ENCODE measurements at places on chromosomes 2 and 18.

DNA sequence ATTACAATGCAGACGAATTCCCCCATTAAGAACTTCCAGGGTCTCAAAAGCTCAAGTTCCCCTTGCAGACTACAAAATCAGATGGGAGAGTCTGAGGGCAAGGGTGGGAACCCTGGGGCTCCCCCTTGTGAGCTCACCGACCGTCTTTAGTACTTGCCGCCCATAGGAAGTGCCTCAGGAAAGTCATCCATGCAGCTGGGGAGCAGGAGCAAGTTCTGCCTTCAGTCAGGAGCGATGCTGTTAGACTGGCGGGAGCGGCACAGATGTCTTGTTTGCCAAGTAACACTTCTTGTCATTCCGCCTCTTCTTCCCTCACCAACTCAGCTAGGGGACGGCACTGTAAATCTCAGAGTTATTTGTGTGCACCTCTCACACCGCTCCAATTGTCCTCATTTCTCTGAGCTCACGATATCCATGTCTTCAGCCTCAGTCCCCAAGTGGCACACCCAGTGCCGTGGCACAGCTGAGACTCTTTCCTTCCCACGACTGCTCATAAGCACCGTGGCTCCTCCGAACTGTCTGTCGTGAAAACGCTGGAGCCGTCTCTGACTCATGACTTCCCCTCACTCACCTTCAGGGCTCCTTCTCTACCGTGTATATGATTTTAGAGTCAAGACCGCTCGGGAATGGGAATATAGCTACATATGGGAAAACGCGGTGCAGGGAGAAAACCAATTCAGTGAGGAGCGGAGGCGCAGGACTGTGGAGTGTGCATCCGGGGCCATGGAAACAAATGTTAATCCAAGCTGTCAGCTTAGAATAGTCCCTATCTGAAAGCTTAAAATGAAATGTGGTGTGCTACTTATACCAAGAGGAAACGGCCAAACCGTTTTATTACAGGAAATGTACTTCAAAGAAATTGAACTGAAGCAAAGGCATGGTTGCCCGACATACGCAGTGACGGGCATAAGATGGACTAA lies 34.0 kb downstream of the UXS1 start:
- no peak for DNase-seq

GRCh38 chr2:213284105-213285090 lies at the start of gene SPAG16:
TSS of gene SPAG16 (plus strand) at chr2:213284464.
- peak; percentile 97 for DNase-seq

- DNase-seq = no peak
These were observed 473.1 kb downstream of the PTH2R start for GRCh38 chr2:208879666-208880065.

DNA sequence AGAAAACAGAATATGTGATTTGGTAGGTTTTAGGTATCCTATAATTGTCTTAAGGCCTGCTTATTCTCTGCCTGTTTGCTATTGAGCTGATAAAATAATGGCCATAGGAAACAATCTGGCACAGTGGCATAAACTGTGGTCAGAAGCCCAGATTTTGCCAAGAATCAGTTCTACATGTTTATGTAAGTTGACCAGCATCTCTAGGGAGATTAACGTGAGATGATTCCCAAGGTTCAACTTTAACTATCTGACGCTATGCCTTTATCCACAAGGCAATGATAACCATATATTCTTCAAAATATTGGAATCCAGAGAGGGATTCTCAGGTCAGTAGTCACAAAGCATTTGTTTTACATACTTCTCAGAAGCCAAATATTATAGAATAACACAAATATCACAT lies 25.6 kb downstream of the AP1S3 start:
- DNase-seq = no peak

- no peak for DNase-seq
These were observed 153.7 kb upstream of the KCTD1 start for GRCh38 chr18:26702086-26702485.

- DNase-seq = no peak
These were observed 23.9 kb downstream of the RAB31 start for GRCh38 chr18:9732031-9732430.

DNA sequence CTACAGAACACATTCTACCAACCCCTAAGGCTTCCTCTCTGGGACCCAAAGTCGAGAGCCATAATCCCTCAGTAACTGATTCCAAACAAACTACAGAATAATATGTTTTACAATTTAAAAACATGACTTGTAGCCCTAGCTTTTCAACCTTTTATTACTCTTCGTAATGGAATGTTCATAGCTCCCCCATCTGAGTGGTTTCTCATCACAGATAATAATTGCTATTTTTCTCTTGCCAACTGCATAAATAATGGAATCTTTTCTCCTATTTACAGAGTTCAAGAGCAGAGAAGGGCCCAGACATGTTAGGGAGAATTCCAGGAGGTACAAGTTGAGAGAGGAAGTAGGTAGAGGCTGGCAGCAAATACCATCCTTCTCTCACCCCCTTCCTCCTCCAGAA lies 59.9 kb upstream of the CERS6 start:
- no peak for DNase-seq

DNA sequence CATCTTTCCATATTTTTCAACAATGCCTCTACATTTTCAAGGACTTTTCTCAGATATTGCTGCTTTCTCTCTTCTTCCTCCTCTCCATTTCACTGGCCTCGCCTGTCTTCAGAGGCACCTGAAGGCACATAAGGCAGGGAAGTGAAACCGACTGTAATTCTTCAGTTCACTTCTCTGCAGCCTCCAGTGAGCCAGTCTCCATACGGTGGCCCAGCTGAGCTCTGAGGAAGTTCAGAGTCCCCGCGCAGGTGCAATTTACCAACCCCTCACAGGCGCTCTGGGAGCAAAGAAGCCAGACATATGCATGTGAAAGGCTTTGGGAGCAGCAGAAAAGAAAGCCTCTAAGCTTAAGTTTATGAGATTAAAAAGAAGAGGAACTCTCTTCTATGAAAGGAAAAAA lies 12.4 kb downstream of the KLHL14 start:
- no peak for DNase-seq

- no peak for DNase-seq
These were observed 71.1 kb downstream of the CIB4 start for GRCh38 chr2:26570083-26570430.

All from LoVo (cell line).